CD4-positive, alpha-beta T cell treated with Interleukin-2 at 100 ng/mL for 4 hours (primary cell): ENCODE measurements at places on chromosomes 1 and 21.

DNA sequence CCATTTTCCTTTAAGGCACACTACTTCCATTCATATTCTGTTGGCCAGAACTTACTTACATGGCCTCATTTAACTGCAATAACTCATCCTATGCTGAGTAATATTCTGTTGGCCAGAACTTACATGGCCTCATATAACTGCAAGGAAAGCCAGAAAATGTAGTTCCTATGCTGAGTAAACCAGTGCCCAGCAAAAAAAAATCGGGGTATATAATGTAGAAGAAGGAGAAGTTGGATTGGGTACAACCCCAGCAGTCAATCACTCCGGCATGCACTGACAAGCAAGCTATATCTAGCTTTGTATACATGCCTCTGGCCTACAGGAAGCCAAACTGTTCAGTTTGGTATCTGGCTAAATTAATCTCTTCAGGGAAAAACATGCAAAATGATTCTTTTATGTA is 39.4 kb upstream of the PPIH start:
- DNase-seq: no peak

DNA sequence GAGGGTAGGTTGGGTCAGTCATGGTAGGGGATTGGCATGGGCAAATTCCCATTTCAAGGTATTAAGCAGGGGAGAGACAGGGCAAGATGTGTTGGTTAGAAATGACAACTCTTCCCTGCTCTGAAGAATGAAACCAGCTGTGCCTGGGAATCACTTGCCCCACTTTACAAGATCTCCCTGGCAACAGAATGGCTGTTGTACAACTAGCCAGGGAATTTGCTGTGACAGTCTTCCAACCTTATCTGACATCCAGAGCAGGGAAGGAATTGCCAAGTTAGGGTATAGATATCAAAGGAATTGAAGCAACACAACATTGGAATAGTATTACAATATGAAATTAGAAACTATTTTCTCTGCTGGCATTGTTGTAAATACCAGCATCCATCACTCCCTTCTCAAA is 154.7 kb downstream of the CACNA1E start:
- DNase-seq: no peak

GRCh38 chr1:9106286-9106685 is 22.6 kb downstream of the GPR157 start:
- no peak for DNase-seq

DNA sequence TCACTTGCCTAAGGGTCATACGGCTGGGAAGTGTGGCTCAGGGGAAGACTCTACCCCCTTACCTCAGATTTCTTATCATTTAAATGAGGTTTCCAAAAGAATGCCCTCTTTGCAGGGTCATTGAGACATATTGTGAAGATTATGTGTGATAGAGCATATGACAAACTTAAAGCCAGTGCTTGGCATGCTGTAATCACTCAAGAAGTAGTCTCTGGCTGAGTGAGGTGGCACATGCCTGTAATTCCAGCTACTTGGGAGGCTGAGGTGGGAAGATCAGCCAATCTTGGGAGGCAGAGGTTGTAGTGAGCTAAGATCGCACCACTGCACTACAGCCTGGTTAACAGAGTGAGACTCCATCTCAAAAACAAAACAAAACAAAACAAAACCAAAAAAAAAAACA is 7.5 kb upstream of the LDLRAD2 start:
- DNase-seq: no peak

GRCh38 chr1:89850844-89851415 is 30.1 kb downstream of the LRRC8D start:
- DNase-seq: no peak

GRCh38 chr1:94925561-94926125 is 1.3 kb downstream of the CNN3 start:
- no peak for DNase-seq

DNA sequence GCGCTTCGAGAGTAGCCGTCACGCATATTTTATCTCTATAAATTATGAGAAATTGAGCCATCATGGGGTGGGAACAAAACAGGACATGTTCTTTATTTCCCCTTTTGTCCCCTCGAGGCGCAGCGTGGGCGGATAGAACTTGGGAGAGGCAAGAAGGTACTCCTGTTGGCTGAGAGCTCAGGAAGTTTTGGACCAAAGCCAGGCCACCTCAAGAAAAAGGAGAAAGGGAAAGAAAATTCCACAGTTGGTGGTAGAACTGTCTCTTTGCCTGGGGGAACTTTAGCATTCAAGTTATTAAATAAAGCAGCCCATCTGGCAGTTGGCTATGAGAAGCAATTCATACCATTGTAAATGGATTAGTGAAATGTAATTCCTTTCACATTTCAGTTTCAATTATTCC is 76.4 kb upstream of the DSCAM start:
- DNase-seq: no peak

- DNase-seq: no peak
Observed at GRCh38 chr1:39623053-39623452, 16.4 kb downstream of the HEYL start.

- DNase-seq: no peak
Observed at GRCh38 chr1:26598890-26599289, 69.3 kb downstream of the RPS6KA1 start.

- DNase-seq: no peak
Observed at GRCh38 chr1:186782791-186783190, 46.0 kb upstream of the PLA2G4A start.

DNA sequence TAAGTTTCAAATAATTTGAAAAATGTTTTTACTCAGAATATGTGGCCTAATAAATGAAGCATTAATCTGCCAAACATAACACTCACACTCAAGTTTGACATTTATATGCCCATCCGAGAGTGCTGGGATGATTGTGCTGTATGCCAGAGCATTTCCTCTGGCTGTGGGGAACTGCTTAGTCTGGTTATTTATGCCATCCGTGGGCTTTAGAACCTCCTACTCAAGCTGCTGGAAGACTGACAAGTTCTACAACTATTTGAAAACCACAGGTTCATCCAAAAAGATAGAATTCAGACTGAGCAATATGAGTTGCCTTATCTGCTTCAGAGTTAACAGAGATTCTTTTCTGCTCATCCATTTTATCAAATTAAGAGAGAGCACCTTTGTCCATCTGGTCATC is 25.9 kb downstream of the PCNX2 start:
- no peak for DNase-seq

DNA sequence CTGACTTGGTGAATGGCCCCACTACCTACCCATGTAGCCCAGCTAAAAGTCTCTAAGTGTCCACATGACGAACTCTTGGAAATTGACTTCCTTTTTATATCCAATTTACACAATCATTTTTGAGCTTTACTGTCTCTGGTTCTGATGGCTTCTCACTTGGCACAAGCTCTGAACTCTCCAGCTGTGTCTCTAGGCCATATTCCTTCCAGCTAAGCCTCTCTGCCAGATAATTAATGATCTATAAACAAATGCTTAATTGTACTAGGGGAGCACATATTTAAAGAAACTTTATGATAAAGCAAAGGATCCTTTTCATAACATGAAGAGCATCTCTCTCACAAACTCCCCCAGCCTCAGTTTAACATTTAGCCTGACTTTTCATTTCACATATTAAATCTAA is 16.3 kb upstream of the BEND5 start:
- no peak for DNase-seq

DNA sequence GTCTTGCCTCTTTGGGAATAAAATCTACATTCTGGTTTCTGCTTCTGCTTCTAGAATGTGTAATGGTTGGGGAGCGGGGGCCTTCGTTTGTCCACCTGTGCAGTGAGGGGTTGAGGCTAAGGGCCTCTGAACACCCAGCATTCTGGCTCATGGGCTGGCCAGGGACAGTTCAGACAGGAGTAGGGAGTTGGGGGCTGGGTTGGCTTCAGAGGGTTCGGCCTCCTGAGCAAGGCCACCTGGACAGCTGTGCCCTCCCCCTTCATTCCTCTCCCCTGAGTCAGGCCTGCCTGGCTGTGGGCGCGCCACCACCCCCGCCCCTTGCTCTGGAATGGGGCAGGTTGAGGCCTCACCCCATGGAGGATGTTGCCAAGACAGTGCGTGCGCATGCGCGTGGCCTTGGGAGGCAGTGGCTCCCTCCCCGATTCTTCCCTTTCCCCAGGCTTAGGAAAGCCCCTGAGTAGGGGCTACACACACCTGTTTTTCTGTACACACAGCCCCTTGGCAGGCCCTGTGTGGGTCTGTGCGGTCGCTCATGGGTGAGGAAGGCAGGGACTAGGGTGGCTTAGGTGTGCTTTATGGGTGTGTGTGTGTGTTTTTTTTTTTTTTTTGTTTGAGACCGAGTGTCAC is 57.0 kb downstream of the YARS1 start:
- no peak for DNase-seq

DNA sequence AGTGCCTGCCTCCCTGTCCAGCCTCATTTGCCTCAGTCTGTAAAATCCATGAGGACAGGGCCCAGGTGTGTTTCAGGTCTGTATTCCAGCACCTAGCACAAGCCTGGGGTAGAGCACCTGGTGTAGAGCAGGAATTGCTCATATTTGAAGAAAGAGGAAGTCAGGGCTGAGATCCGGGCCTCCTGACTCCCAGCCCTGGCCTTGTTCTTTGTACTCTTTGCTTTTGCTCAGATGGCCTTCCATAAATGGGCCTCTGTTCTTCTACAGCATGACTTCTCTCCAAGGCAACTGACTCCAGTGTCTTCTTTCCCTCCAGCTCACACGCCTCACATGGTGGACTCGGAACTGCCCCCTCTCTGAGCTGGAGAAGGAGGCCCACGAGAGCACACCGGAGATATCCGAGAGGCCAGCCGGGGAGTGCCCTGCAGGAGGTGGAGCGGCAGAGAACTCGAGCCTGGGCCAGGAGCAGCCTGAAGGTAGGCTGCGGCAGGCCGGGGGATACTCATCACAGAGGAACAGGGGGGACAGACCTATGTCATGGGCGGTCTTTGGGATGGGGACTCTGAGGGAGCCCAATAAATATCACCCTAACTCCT is 19.7 kb downstream of the SLC5A9 start:
- no peak for DNase-seq

GRCh38 chr1:238196516-238196915 is 305.8 kb upstream of the ZP4 start:
- no peak for DNase-seq

DNA sequence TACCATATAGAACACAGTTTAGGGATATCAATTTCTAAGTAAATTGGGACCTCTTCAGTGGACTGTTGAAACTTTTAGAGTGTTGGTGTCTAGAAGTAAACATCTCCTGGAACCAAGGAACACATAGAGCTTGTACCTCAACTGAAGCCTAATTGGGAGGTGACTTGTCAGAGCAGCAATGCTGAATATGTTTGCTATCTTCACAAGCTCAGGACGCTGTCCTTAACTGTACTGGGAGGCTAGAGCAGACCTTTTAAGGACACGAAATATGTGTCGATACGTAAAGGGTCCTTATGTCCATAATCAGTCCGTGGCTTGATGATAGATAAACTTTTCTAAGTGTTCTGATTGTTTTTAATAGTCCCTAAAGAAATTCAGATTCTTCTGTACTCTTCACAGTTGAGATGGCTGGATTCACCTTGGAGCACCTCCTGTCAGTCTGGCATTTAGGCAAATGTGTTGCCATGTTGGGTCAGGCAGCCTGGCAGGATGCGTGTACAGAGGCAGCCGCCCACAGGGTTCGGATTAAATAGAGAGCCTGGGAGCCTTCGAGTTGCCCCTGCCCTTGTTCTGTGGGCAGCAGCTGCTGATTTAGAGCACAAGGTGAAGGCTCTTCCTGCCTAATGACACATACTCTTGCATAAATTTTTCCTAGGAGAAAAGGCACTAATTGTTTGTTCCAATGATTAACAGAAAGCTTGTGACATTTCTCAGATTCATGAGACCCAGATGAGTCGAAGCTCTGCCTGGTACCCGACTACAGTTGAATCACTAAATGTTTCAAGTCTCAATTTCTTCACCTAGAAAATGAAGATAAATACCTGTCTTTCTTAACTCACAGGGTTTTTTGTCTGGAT is 3.6 kb downstream of the ACTN2 start:
- no peak for DNase-seq

DNA sequence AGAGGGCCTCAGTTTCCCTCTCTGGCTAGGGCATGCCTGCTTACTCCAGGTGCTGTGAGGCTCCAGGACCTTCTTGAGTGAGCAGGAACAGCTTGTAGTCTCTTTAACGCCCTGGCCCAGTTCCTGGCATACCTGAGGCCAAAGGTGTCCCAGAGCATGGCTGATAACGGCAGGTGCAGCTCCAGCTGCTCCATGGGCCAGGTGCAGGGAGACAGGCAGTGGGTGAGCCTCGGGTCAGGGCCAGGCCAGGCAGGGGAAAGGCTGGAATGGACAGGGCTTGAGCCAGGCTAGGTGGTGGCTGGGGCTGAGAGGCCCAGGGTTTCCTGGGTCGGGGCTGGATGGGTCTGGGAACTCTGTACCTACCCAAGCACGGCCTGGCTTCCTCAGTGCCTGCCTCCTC is 18.3 kb downstream of the EDN2 start:
- DNase-seq: no peak

- no peak for DNase-seq
Observed at GRCh38 chr1:98962156-98962555, 42.5 kb downstream of the PLPPR5 start.
